ENCODE measurements at places on chromosomes 5 and 9.

- no peak for DNase-seq
Measured at GRCh38 chr9:13443346-13444244, 164.1 kb upstream of the MPDZ start.

DNA sequence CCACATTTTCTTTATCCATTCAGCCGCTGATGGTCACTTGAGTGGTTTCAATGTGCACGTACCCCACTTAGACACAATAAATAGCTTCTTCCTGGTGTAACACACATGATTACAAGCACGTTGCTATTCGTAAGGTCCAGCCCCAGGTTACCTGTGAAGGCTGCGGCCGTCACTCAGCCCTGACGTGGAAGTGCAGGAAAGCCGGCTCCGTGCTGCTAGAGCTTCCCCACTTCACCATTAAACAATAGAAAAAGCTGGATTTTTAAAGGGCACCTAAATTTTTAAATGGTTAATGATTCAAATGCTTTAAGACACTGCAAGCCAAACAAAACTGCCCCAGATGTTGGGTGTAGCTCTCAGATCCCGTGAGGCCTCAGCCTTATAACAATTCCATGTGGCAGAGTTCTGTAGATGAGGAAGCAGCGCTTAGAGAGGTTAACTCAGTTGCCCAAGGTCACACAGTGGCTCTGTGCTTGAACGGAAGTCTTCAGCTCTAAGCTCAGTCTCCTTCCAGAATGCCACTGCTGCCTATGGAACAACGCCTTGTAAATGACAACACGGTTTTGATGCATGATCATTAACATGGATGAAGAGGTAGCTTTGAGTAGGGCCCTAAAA lies 125.7 kb downstream of the COL23A1 start:
- DNase-seq: no peak

DNA sequence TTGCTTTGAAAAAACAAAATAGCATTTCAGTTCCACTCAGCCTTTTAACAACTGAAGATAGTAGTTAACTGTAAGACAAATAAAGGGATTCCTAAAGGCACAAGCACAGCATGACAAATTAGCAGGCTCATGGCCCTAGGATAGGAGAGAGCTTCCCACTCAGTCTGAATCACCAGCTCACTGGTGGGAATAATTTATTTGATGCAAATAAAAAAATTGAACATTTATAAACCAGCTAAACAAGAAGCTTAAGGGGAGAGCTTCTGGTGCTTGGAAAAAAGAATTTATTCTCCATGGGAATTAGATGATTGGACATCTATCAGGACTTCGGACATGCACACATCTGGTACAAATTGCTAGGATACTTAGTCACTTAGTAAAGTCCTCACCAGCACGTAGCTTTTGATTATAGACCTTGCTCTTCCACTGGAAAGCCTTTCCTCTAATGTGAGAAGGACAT lies 294.1 kb upstream of the TNC start:
- no peak for DNase-seq

GRCh38 chr5:41815663-41816229 lies 54.5 kb downstream of the OXCT1 start:
- DNase-seq: no peak

DNA sequence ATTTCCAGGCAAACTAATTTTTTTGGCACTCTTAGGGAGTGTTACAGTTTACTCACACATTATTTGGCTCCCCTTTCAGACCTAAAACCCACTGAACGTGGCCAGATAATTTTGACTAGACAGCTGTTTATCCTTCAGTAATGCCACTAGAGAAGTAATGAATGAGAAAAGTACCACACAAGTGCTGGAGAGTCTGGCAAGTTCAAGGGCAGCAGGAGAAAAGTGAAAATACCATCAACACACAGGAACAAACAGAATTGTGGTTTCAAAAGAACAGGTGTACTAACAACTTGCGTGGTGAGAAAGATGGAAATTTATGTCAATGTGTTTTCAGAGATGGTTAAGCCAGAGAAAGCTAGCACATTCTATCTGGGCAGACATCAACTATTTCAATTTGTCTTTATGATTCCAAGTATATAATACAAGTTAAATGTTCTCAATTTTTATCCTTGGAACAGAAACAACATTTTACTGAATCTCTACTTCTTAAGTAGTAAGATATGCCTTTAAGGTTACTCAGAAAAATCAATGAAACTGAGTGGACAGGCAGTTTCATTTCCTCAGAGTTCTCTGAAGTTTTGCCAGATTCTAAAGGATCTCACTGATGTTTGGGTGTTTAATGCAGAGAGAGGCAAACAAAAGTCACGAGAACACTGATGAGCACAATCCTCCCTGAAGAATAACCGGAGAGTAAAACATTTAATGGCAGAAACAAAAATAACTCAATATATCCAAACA lies 91.0 kb downstream of the ARSB start:
- no peak for DNase-seq

All from activated T-helper 9 cell treated with anti-CD3 and anti-CD28 coated beads, Interleukin-2, amount 50 U/mL, for 16 hours (primary cell).